ENCODE measurements at places on chromosomes 11 and 22.

GRCh38 chr11:47502767-47503166, 50.2 kb downstream of the CELF1 start:
- DNase-seq = no peak

GRCh38 chr11:27081056-27081455, 40.4 kb downstream of the BBOX1 start:
- no peak for DNase-seq

DNA sequence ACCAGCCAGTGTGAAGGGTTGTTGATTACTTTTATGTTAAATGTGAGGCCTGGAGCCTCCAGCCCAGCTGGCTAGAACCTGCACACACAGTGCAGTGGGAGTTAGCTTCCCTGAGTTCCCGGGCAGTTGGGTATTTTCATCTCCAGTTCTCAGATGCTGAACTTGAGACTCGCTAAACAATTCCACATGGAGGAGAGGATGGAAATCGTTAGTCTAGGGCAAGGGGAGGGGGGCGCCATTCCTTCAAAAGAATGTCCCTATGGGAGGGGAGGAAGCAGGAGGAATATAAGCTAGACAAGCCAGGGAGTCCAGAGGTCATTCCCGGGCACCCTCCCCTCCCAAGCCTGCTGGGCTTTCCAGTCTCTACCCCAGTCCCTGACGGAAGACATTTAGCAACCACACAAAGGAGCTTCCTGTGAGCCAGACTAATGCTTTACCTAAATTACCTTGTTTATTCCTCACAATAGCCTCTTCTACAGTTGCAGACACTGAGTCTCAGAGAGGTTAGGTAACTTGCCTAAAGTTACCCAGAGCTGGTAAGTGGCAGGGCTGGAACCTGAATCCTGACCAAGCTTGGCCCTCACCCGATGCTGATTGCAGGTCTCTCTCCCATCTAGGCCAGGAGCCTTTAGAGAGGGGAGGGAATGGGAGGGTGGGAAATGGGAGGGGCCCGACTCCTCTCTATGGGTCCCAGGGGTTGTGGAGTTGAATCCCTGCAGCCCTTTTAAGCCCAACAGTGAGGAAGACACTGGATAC, 1.9 kb upstream of the TSKU start:
- DNase-seq = no peak

DNA sequence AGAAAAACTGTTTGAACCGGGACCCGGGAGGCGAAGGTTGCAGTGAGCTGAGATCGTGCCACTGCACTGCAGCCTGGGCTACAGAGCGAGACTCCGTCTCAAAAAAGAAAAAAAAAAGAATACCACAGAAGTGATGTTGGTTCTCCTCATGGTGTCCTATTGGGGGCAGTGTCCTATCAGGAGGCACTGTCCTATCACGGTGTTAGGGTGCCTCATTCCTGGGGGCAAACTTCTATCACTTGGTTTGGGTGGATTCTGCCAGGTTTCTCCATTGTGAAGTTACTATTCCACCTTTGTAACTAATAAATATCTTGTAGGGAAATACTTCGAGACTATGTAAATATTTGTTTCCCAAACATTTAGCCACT, 19.6 kb downstream of the PRR14L start:
- no peak for DNase-seq

DNA sequence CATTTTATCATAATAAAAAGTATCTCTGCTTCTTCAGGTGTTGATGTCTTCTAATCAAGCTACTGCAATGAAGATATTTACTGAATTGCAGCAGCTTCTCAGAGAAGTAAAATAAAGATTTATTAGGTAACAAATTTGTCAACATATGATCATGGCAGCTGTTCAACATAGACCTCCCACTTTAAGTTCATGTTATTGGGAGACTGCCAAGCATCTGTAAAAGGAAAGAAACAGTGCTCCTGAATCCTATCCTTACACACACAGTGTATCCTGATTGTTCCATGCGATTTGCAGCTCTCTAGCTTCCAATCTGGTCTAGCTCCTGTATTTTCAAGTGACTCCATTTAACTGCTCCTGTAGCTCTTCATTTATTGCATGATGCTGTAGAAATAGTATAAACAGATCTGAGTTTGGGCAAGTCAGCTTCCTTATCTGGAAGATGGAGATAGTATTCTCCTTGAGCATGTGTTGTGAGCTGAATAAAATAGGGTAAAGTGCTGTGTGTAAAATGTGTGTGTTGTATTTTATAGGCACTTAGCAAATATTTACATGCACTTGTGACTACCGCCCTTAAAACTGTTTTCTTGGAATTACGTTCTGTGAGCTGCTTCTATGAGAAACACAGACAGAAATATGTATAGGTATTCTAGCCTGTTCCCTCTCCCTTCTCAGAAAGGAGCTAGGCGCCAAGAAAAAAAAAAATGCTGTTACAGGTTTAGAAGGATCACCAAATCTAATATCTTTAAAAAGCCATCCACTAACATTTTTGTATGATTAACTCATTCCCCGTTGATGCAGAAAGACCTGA, 290.6 kb downstream of the JRKL start:
- DNase-seq = no peak

- no peak for DNase-seq
Measured at GRCh38 chr22:19704355-19705015, 9.8 kb upstream of the SEPTIN5 start.

GRCh38 chr22:24109649-24110048, 71.6 kb upstream of the SUSD2 start:
- no peak for DNase-seq

DNA sequence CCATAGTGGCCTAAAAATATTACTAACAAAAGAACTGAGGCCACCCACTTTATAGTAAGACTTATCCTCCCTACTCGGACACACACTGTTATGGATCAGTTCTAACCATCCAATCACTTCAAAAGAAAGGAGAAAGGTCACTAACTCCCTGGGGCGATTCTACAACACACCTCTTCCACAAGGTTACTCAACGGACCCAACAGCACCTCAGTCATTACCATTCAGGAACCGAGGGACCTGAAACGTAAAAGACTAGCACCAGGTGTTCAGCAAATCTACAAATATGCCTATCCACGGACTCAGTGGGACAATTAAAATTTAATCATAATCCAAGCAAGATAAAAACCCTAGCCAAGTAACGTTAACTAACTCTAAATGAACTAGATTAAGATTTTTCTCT, 1.6 kb downstream of the HNRNPUL2 start:
- no peak for DNase-seq

DNA sequence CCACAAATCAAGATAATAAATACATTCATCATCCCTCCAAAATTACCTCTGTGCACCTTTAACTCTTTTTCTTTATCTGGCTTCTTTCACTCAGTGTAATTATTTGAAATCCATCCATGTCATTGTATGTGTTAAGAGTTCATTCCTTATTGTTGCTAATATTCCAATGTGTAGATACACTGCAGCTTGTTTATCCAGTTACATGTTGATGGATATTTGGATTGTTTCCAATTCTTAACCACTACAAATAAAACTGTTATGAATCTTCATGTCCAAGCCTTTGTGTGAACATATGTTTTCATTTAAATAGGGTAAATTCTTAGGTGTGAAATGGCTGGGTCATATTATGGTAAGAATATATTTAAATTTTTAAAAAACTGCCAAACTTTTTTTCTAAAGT, 323.3 kb upstream of the NCAM1 start:
- no peak for DNase-seq

DNA sequence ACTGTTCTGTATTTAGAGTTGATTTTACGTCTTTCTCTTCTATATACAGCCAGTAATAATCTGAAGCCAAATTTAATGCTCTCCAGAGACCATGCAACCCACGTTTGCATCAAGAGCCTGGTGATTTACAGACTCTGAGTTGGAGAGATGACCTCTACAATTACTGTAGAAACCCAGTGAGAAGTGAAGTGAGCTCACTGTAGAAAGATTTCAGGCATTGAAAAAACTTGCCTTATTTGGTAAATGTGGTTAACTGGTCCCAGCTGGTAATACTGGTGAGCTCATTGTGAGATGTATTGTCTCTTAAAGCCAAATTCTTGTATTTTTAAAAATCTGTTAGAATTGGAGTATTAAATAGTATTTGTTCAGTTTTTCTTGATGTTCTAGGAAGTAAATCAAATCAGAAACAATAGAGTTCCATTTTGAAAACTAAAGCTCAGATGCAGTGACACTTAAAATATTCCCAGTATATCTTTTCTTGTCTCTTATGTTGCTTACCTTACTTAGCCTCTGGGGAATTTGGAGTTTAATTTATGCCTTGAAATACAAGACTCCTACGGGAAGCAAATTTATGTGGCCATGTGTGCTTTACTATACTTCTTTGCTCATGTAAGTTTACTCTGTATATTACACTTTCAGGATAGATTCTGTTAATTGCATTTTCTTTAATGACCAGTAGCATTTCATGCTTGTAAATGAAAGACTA, 189.9 kb downstream of the ARHGAP42 start:
- DNase-seq = no peak

GRCh38 chr11:9506489-9507276, 45.9 kb downstream of the ZNF143 start:
- peak; percentile 74 for DNase-seq

DNA sequence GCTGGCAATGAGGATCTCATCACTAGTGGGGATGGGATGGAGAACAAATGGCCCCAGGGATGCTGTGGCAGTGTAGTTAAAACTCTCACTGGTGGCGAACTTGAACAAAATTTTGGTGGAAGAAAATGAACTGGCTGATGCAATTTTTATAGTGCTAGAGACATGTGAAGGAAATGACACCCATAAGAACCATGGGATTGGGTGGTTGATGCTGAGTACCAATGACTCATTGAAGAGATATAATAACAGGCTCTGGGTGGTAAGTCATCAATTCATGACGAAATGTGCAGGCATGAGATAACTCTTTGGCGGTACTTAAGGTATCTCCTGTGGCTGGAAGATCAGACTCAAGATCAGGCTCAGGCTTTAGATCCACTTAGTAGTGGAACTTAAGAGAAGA, 172.9 kb upstream of the DDI1 start:
- DNase-seq = no peak
